Effector CD4-positive, alpha-beta T cell (primary cell): ENCODE measurements at places on chromosomes 3 and 15.

- no peak for DNase-seq
Observed at GRCh38 chr15:85532689-85533088, 152.3 kb downstream of the AKAP13 start.

GRCh38 chr3:38640661-38641452 lies 8.6 kb downstream of the SCN5A start:
- DNase-seq, result no peak

DNA sequence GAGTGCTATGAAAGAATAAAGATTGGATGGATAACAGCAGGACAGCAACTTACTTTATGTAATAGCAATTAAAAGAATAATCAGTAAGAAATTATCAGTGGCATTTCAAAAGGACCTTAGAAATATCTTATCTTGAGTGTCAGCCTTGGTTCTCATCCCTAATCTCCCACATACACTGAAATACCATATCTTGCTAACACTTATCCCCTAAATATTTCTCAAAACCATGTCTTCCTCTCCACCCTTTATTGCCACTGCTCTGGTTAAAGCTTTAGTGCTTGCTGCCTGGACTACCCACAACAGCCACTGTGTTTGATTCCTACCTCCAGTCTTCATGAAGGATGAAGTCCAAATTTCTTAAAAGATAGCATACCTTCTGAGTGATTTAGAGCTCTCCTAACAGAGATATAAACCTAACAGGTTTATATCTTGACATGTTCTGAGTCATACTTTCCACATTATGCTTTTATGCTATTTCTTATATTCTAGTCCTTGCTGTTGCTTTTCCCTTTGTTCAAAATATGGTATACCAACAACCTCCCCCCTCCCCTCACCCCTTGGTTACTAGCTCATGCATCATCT lies 202.8 kb downstream of the RSRC1 start:
- no peak for DNase-seq

GRCh38 chr3:7787871-7788828 lies 713.5 kb upstream of the LMCD1 start:
- DNase-seq, result no peak

GRCh38 chr3:25007974-25008658 lies 419.9 kb upstream of the RARB start:
- DNase-seq, result no peak

DNA sequence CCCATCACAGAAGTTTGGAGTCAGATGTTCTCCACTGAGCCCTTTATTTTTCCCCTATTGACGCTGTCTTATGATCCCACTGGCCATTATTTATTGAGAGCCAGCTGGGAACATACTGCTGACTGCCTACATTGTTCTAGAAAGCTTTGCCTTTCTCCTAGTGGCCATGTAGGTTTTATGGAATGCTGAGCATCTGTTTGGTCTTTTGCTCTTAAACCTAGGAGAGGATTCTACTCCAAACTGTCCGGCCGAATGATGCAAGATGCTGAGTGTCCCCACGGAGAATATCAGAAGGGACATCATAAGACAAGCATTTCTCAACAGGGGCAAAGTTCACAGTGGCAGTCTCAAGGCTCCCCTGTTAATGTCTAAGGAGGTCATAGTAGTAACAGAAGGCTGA lies 171.4 kb downstream of the ARRDC4 start:
- DNase-seq, result no peak
